ENCODE measurements at places on chromosomes 12 and 14.

DNA sequence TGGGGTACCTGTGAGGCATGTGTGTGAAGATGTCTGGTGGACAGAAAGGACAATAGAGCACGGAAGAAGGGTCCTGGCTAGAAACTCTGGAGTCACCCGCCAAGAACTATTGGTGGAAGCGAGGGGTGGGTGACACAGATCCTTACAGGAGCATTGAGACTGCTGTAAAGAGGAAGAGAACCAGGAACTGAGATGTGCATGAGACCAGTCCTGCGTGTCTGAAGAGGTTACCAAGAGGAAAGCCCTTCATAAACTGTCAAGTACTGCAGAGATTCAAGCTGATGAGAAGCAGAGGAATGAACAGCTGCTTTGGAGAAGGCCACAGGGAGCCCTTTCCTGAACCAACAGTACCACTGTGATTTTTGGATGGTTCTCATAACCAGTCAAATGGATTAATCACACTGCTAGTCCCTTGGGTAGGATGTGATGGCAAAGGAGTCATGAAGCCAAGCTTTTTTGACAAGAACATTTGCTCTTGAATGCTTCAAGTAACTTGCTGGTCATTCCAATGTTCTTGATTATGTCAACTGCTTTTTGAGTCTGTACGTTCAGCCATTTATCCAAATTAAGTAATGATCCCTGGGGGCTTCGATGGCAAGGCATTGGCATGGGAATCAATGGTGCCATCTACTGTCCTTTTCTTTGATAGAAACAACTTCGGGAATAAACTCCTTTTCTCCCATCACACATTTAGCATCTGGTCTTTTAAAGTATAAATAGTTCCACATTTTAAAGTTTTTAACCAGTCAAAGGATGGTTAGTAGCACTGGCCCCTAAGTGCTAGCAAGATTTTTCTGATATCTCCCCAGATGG, 42.9 kb downstream of the GPR135 start:
- no peak for DNase-seq

DNA sequence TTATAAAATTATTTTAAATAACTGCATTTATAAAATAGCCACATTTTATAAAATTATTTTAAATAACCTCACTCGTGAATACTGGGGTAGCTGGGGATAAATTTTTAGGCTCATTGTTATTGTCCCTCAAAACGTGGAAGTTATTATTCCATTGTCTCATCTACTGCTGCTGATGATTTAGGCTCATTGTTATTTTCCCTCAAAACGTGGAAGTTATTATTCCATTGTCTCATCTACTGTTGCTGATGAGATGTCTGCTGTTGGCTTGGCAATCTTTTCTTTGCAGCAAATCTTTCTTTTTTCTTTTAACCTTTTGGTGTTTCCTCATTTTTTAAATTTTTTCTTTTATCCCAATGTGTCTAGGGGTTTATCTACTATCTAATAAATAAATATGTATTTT, 182.6 kb upstream of the PZP start:
- DNase-seq = no peak

- no peak for DNase-seq
These were observed 14.9 kb downstream of the TMEM116 start for GRCh38 chr12:111998015-111998414.

GRCh38 chr12:123895451-123895850, 77.2 kb downstream of the CCDC92 start:
- DNase-seq = peak; percentile 47

DNA sequence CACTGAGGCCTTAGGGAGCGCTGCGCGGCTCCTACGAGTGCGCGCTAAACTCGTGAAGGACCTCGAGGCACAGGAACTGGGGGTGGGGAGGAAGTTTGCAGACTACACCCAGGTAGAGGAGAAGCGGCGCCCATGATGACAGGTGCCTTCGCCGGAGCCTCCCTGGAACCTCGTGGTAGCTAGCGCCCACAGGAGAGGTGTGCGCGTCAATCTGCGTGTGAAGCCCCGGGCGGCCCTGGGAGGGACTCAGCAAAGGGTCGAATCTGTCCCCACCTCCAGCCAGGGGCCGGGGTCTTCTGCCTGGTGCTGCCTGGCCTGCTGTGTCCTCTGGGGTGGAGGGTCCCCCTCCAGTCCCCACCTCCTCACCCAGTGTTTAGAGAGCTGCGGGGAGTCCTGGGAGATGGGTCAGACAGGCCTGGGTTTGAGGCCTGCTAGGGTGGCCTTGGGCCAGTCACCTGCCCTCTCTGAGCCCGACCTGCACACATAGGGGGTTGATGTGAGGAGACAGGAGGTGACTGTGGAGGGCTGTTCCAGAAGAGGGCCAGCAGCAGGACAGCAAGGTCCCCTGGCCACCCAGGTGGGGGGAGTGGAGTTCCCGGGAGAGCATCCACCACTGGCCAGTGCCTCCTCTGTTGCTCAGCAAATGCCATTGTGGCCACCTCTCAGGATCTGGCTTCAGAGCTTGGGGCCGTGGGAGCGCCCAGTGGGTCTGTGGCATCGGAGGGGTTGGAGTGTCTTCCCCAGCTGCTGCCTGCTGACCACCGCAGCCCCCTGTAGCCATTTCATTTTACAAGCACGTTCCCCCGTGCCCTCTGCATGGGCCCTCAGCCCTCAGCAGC, 20.2 kb upstream of the KIF26A start:
- DNase-seq = no peak

DNA sequence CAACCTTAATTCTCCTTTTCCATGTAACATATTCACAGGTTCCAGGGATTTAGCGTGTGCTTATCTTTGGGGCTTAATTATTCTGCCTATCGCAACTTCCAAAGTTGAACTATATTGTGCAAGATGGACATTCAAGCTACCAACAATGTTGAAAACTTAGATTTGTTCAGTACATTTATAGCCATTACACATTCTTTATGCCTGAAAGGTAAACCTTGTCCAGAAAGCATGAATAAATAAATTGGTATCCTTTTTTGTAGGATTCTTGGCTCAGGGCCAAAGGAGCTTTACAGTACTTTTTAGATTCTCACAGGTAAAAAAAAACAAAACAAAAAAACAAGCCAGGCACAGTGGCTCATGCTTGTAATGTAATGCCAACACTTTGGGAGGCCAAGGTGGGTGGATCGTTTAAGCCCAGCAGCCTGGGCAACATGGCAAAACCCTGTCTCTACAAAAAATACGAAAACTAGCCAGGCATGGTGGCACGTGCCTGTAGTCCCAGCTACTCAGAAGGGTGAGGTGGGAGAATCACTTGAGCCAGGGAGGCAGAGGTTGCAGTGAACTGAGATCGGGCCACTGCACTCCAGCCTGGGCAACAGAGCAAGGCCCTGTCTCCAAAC, 3.3 kb downstream of the C12orf56 start:
- DNase-seq = no peak

DNA sequence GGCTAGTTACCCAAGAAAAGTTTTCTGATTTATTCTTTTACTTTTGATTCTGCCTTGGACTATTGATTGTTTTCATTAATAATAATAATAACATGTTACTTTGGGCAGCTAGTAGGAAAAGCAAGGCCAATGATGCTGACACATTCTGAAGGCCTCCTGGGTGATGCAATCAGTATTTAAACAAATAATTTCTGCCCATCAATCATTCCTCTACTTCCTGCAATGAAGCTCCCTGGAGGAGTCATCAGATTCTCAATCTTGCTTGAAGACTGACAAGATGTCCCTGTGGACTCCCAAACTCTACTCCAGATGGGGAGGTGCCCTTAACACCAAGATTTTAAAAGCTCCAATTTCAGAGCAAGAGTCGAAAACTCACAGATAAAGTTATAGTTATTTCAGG, at the start of gene SPX:
SPX (plus strand) TSS at position 244 of the 400 bp plus-strand sequence. CDS start 177 bp downstream, outside the sequence.
- DNase-seq = no peak

DNA sequence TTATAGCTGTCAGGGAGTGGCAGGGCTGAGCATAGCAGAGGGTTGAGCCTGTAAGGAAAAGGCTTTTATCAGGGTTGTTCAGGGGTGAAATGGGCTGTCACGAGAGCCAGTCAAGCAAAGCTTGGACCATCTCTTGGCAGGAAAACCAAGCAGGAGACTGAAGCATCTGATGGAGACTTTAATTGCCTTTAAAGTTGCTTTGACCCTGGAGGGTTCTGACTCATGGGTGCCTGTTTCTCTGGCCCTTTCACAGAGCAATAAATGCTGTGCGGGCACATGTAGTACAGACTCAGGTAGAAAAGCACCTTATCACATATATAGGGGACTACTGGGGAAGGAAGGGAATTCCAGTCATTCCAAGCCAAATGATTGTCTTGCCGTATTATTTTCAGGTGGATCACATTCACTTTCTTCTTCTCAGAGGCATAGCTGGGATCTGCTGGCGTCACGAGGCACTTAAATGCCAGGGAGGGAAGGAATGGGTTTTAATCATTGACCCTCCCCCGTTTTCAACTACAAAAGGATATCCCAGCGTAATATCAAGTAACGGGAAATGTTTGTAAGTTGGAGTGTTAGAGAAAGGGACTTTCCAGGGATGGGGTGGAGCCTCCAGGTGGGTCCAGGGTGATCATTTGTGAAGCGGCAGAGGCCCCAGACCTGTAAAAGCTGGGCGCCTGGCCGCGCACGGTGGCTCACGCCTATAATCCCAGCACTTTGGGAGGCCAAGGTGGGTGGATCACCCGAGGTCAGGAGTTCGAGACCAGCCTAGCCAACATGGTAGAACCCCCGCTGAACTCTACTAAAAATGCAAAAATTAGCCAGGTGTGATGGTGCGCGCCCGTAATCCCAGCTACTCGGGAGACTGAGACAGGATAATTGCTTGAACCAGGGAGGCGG, 34.9 kb downstream of the PLEKHD1 start:
- DNase-seq = no peak

- DNase-seq = no peak
These were observed 972 bp downstream of the PTGDR start for GRCh38 chr14:52268279-52269061.

GRCh38 chr14:22593189-22593588, 4.2 kb upstream of the DAD1 start:
- DNase-seq = no peak

DNA sequence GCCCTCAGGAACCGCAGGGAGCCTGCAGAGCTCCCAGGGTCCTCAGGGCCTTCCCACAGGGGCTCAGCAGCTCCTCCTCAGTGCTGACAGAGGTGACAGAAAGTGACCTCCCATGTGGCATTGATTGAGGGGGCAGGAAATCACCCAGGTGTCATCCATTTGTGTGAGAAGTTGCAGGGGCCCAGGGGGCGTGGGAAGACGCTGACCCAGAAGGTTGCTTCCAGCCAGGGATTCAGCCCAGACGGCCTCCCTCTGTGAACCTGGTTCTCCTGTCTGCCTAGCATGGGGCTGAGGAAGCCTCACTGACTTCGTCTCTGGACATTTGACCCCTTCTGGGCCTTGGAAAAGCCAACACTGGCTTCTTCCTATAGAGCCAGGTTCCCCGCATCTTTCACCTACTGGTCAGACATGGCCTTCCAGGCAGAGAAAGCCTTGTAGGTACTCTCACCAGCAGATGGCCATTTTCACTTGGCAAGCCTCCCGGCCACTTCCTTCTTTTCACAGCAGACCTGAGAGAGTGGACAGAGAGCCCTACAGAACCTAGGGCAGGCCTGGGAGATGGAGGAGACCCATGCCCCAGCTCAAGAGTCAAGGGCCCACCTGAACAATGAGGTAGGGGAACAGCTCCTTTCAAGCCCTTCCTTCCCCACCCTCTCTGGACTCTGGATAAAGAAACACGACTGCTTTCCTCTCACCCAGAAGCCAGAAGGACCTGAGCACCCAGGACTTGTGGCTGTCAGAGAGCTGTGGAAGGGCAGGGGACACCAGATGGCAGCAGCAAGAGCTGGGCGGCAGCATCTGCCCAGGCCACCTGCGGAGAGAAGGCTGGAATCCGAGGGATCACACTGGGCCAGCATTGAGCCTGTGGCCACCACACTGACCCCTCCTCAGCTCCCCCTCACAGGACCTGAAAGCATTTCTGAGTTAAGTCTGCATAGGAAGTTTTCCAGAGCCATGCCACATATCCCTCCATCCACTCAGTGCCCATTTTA, 377.8 kb downstream of the DPF3 start:
- DNase-seq = no peak

- DNase-seq = peak; percentile 16
These were observed at the start of gene KCNH5 for GRCh38 chr14:63045234-63045611. Gene KCNH5, minus strand, starts transcription at chr14:63045458. Its CDS starts 272 bp downstream, at chr14:63045186.

GRCh38 chr14:73886449-73887317, at the start of gene ZNF410:
Gene ZNF410, plus strand, starts transcription at chr14:73886859. Its CDS starts 5,317 bp downstream, at chr14:73892176.
- peak; percentile 89 for DNase-seq

DNA sequence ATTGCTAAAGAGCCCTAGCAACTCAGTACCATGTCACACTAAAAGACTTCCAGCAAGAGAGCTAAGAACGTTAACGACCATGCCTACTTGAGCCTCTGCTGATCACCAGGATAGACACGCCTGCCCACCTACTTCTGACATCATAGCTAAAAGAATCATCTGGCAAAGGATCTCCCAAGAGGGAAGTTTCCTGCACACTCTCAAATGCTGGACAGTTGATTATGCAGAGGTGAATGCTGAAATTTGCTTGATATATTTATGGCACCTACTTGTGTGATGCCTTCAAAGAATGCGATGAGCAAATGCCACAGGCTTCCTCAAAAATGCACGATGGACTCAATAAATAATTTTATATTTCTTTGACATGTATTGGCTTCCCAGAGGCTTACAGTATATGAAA, 113.6 kb downstream of the GALC start:
- DNase-seq = no peak

DNA sequence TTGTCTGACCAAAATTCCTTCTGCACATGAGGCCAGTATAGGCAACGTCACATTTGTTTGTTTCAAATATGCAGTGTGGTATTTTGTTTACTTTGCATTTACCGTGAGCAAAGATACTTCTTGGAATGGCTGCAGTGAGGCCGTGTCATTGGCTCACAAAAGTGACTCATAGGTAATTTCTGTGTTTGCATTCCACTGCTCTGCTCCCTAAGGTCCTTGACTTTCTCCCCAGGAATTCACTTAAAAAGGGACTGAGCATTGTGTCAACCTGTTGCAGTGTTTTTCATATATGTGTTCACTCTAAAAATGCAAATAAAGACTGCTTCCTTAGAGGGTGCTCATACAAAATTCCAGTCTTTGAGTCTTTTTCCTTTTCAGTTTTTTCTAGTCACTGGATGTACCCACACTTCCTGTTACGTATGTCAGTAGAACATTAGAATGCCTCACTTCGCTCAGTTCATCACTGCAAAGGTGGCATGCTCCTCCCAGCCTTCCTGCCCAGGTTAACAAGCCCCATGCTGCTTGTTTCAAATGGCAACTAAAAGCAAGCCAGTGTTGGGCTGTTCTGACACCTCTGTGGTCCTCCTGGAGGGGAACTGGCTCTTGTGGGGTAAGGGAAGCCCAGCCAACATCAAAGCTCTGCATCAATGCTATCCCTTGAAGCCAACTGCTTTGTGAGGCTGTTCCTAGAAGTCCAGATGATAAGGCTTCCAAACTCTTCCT, 9.1 kb downstream of the C12orf76 start:
- no peak for DNase-seq

- DNase-seq = no peak
These were observed 12.4 kb upstream of the C12orf75 start for GRCh38 chr12:105317942-105318621.

All from globus pallidus (tissue), 1 donor.